ENCODE measurements at places on chromosomes 7 and 10.

DNA sequence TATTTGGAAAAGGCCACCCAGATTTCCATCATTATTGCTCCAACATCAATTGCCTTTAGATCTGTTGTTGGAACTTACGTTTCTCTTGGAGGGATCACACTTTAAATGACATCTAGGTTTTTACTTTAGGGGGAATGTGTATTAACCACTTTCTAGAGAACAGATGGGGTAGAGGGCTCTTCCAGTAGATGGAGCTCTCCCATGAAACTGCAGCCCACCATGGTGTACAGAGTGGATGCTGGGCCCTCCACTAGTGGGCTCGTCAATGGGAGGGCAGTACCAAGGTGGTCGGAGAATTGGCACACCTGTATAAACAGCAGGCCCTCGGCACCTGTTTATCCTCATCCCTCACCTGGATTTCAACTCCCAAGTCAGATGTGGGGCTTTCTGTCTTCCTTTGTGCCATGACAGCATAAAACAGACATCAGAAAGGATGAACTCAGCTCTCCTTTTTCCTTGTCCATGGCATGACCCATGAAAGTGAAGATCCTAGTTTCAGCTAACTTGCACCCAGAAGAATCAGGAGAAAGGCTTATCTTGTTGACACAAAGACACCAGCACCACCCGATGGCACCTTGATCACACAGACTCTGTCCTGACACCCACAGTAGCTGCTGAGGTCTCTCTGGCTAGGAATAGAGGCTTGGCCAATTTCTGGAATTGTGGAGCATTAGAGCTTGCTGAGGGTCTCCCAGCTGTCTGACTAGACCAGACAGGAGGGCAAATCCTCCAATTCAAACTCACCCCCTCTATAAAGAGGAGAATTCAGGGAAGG, 150.5 kb downstream of the CYP26A1 start:
- no peak for DNase-seq

- no peak for DNase-seq
Measured at GRCh38 chr7:106260136-106260561, 24.6 kb downstream of the NAMPT start.

DNA sequence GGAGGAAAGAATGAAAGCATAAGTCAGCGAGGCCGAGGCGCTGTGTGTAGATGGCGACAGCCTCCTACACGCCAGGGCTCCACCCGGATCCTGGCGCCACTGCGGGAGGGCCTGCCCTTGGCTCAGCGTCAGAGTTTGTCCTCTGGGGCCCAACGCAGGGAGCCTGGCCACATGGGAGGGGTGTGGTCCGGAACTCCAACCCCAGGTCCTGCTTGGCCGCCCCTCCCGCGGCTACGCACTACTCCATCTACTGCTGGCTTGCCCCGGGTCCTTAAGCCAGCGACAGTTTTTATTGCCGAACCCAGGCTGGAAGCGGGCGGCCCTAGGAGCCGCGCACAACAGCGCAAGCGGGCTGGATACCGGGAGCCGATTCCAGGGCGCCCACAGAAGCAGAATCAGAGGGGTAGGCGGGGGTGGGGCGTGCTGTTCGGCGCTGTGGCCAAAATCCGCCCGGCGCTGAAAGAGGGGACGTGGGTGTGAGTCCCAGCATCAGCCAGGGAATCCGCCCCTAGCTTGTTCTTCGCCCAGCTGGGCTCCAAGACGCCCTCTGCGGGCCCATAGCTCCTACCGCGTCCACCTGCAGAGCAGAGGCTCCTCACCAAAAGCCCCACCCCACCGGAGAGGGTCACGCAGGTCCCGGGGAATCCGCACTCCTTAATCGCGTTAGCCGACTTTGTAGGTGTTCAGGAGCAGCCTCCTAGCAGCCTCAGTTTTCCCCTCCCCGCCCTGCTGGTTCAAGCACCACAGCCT, 4.5 kb downstream of the KAZALD1 start:
- peak; percentile 51 for DNase-seq

- DNase-seq: no peak
Measured at GRCh38 chr10:132618158-132618919, 80.8 kb downstream of the INPP5A start.

- DNase-seq: peak; percentile 78
Measured at GRCh38 chr7:139645572-139646523, 122.4 kb downstream of the CLEC2L start.

GRCh38 chr7:985915-986741, 3.1 kb downstream of the CYP2W1 start:
- DNase-seq: no peak

DNA sequence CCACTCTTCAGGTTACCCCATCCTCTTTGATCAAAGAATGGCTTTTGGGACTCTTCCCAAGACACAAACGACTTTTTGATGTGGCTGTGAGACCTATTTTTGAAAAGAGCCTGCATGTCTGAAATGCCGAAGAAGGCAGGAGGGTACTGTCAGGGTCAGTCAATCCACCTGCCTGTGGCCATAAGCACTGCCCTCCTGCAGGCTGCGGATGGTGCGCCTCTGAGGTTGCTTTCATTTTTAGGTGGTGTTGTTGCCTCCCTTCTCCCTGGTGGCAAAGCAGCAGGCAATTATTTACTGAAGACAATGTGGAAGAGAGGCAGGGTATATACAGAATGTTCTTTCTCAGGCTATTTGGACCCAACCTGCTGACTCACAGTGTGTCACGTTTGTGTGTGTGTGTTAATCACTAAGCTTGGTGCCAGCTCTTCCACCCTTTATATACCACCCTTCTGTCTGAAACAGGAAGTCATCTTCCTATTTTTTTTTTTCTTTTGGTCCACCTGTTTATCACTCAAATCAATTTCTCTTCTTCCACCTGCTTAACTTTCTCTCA, 1421.2 kb upstream of the CELF2 start:
- no peak for DNase-seq

DNA sequence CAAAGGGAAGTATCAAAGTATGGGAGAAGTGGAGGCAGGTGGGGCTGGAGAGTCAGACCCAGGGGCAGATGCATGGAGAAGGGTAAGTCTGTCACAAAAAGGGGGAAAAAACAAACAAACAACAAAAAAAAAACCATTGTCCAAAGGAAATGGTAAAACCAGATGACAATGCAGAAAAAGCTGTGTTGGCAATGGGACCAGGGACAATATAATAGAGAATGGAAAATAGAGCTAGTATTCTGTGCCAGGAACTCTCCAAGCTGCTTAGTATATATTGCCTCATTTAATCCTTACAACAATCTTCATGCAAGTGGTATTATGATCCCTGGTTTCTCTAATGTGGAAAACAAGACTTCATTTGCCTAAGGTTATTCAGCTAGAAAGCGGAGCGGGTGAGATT, 13.1 kb upstream of the KDM7A start:
- no peak for DNase-seq

- no peak for DNase-seq
Measured at GRCh38 chr7:94100723-94101345, 96.7 kb upstream of the BET1 start.

DNA sequence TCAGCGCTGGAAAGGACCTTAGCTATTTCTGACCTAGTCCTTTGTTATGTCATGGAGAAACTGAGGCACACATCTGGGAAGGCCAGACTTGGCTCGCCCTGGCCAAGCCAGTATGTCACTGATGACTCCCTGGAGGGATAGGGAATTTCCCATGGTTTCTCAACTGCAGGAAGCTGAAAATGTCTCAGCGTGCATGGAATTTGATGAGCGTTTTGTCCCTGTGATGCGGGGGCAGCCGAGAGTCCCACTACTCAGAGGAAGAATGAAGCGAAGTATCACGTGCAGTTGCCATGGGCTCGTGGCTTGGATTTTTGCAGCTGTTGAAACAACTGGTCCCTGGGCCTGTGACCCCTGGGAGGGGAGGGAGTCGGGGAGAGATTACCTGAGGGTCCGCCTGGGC, 44.8 kb downstream of the CLIP2 start:
- DNase-seq: no peak

DNA sequence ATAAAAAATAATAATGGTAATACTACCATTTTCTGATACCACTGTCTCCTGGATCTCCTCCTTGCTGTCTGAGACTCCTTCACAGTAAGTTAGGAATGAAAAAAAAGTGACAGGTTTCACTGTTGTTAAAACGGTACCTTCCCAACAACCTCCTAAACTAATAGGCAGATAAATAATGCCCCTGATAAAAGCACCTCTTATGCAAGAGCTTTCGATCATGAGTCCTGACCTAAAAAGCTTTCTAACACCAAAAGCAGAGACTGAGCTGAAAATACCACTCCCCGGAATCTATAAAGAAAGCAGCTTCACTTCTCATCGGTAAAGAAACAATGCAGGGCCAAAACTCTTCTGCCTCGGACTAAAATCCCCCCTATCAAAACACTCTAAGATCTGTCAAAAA, 14.5 kb downstream of the PARD3 start:
- DNase-seq: no peak

- DNase-seq: no peak
Measured at GRCh38 chr7:127798023-127798422, 146.0 kb downstream of the SND1 start.
